ENCODE measurements at places on chromosomes 12 and 14. TPM values are rescaled to one million over a fixed set of nuclear protein-coding genes. Genes with fewer than 3 reads are reported as not detected.

PRKD1 gene
- total RNA-seq = 11.5 TPM

TUBA1A gene
- total RNA-seq = 320 TPM

TMEM179 gene
- total RNA-seq = not detected

REC8 gene
- total RNA-seq = 1.9 TPM

ZDHHC22 gene
- not detected for total RNA-seq

TPH2 gene
- not detected for total RNA-seq

DEGS2 gene
- total RNA-seq = 0.16 TPM

RASAL1 gene
- not detected for total RNA-seq

KRT2 gene
- not detected for total RNA-seq

ART4 gene
- 0.36 TPM for total RNA-seq

B4GALNT3 gene
- total RNA-seq = 0.09 TPM

DLGAP5 gene
- total RNA-seq = 23.8 TPM

OTX2 gene
- total RNA-seq = not detected

AJUBA gene
- total RNA-seq = 47.6 TPM

IGF1 gene
- total RNA-seq = 0.63 TPM

CABP1 gene
- 0.54 TPM for total RNA-seq

TSPAN19 gene
- total RNA-seq = not detected

RNASE7 gene
- total RNA-seq = not detected

GPR68 gene
- 1.3 TPM for total RNA-seq

FSCB gene
- 1.4 TPM for total RNA-seq

PLCZ1 gene
- 0.18 TPM for total RNA-seq

AKAP5 gene
- total RNA-seq = 0.16 TPM

KITLG gene
- 110 TPM for total RNA-seq

TMEM253 gene
- total RNA-seq = 0.27 TPM

SRRM4 gene
- total RNA-seq = not detected

CRACR2A gene
- total RNA-seq = 16.8 TPM

VRTN gene
- total RNA-seq = not detected

KRT75 gene
- not detected for total RNA-seq

RBM23 gene
- 101 TPM for total RNA-seq

NAV3 gene
- 121 TPM for total RNA-seq

NYNRIN gene
- 45.1 TPM for total RNA-seq

RD3L gene
- total RNA-seq = not detected

LHX5 gene
- total RNA-seq = not detected

TMEM132D gene
- total RNA-seq = not detected

BTG1 gene
- total RNA-seq = 16.8 TPM

COPS7A gene
- total RNA-seq = 71.1 TPM

NEUROD4 gene
- not detected for total RNA-seq

NR1H4 gene
- total RNA-seq = not detected
